ENCODE measurements at places on chromosomes 11 and 22.
A peak's percentile ranks its signal among the peaks of the same experiment; 100 is the strongest.

- DNase-seq: no peak
Observed at GRCh38 chr11:22635689-22636088, 10.1 kb upstream of the FANCF start.

DNA sequence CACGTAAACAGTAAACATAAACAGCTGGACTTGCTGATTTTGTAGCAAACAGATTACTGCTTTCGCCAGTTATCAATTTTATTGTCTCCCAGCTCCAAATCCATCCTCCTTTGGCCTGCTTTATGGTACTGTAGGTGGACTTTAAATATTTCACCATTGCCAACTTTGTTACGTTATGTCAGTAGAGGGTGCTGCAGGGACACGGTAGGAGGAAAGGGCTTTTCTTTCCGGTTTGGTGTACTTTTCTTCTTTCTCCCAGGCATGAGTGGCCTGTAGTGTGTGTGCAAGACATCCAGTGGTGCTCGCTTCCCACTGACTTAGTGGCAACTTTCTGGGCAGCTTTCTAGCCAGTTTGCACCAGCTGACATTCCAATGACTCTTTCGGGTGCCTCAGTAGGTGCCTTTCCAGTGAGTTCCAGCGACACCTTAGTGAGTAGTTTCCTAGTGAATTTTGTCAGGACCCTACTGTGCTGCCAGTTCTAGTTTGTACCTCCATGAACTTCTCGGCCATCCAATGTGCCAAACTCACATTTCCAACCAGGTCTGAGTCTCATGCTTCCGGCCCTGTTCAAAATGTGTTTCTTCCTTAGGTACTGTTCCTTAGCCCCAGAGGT lies 267.6 kb upstream of the TENM4 start:
- DNase-seq: no peak

- DNase-seq: no peak
Observed at GRCh38 chr22:42711895-42712837, 8.5 kb downstream of the A4GALT start.

GRCh38 chr11:101862391-101863233 lies 52.2 kb upstream of the CEP126 start:
- DNase-seq: no peak

DNA sequence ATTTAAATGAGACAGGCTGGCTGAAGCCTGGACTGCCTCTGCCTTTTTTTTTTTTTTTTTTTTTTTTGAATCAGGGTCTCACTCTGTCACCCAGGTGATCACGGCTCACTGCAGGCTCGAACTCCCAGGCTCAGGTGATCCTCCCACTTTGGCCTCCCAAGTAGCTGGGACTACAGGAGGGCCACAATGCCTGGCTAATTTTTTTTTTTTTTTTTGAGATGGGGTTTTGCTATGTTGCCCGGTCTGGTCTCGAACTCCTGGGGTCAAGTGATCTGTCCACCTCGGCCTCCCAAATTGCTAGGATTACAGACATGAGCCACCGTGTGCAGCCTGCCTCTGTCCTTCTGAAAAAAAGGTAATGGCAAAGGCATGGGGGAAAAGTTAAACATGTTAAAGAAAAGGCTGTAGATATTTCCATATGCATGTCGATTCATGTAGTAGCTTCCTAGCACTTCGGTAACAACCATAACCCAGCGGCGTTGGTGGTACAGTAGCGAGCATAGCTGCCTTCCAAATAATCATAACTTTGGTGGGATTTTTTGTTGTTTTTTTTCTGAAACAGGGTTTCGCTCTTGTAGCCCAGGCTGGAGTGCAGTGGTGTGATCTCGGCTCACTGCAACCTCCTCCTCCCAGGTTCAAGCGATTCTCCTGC lies 48.8 kb downstream of the MCHR1 start:
- DNase-seq: no peak

- no peak for DNase-seq
Observed at GRCh38 chr11:114053406-114053805, 6.1 kb upstream of the ZBTB16 start.

- DNase-seq: no peak
Observed at GRCh38 chr11:18776324-18776723, 15.3 kb downstream of the PTPN5 start.

DNA sequence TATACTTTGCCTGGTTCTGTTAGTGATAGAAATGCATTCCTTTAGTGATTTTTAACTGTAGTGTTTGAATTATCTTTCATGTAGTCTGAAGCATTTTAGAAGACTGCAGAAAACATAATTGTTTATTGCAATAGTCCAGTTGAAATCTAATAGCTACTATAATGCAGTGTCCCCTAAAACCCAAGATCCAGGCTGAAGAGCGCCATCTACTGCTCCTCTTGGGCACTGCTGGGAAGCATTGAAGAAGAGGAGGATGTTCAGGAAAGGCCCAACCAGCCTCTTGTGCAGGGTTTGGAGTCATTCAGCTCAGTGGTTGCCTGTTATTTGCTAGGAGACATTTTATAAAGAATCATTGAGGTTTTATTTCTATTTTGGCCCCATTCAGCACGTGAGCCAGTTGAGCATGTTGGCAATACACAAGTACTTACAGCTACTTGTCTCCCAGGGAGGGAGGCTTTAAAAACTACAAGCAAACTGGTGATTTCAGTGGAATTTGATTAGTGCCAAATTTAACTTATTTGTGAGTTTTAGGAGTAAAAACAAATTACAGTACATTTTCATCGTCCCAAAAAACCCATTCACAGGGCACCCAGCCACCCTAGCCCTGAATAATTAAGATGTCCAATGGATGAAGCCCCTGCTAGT lies 74.9 kb upstream of the HORMAD2 start:
- peak; percentile 68 for DNase-seq
